ENCODE measurements at places on chromosomes 4 and X.

GRCh38 chr4:859496-859895 is 33.6 kb upstream of the CPLX1 start:
- no peak for DNase-seq

- DNase-seq = no peak
Measured at GRCh38 chrX:38929966-38930421, 128.7 kb downstream of the MID1IP1 start.

GRCh38 chrX:129696463-129697155 is 41.9 kb upstream of the APLN start:
- DNase-seq = peak; percentile 71

- no peak for DNase-seq
Measured at GRCh38 chr4:177737387-177737940, 295.2 kb upstream of the AGA start.

DNA sequence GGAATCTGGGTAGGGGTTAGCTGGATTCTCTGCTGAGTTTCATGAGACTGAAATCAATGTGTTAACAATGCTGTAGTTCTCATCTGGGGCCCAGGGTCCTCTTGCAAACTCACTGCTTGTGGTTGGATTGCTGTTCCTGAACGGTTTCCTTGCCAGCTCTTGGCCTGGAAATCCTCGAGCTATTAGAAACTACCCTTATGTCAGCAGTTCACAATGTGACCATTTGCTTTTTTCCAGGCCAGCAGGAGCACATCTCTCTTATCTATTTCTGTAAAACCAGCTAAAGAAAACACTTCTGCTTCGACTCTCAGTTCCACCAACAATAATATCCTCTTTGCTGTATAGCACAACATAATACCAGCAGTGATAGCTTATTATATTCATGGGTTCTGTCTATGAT is 140.1 kb upstream of the TRAM1L1 start:
- DNase-seq = peak; percentile 3

GRCh38 chrX:8042304-8042703 is 115.1 kb upstream of the PNPLA4 start:
- peak; percentile 40 for DNase-seq

DNA sequence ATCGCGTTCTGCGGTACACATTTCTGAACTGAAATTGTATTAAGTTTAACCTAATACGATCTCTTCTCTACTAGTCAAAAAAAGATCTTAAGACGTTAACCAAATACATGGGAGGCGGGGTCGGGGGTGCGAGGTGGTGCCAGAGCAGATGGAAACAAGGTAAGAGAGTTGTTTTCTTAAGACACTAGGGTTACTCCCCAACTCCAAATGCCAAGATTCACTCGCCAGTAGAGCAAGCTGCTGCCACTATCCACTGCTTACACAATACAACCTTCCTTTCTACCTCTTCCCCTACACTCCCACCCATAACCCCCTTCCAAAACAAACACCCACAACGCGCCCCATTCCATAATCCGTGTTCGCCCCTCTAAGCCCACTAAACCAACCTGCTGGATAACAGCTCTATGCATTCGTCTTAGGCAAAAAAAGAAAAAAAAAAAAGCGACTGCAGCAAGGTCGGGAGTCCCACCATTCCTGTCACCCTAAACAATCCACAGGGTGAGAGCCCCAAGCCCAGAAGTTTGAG is 1.3 kb downstream of the LCORL start:
- DNase-seq = peak; percentile 25

- DNase-seq = no peak
Measured at GRCh38 chrX:41607264-41607832, 81.4 kb upstream of the GPR34 start.

- no peak for DNase-seq
Measured at GRCh38 chr4:157121401-157121800, 45.5 kb downstream of the GLRB start.

- no peak for DNase-seq
Measured at GRCh38 chr4:143230683-143231082, 46.0 kb downstream of the USP38 start.

Measured in GM23338 (cell line).